ENCODE measurements at places on chromosomes 6 and 20.

GRCh38 chr6:6695625-6696276 is 107.2 kb downstream of the LY86 start:
- DNase-seq: no peak

- no peak for DNase-seq
These were observed 122.3 kb downstream of the NKAIN2 start for GRCh38 chr6:123925842-123926399.

DNA sequence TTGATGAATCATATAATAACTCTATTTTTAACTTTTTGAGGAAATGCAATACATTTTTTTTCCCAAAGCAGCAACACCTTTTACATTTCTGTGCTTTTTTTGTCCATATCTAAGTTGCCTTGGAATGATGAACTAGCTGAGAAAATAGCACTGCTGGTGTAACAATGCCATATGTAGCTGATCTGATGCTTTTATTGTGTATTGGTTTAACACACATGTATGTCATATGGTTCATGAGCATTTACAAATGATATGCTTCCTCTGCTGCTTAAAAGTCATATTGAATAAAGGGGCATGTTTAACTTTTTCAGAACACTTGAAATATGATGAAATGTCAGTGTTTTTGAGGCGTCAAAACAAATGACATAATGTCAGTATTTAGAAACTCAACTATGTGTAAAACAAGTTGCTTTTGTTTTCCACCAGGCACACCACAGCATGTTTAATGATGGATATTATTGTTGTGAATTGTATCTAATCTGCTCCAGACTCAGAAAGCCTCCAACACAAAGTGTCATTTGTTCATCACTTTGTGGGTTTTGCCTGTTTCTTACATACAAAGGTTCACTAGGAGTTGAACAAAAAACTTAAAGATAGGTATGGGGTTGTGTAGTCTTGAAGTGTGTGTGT is 775.8 kb upstream of the FLRT3 start:
- DNase-seq: no peak

DNA sequence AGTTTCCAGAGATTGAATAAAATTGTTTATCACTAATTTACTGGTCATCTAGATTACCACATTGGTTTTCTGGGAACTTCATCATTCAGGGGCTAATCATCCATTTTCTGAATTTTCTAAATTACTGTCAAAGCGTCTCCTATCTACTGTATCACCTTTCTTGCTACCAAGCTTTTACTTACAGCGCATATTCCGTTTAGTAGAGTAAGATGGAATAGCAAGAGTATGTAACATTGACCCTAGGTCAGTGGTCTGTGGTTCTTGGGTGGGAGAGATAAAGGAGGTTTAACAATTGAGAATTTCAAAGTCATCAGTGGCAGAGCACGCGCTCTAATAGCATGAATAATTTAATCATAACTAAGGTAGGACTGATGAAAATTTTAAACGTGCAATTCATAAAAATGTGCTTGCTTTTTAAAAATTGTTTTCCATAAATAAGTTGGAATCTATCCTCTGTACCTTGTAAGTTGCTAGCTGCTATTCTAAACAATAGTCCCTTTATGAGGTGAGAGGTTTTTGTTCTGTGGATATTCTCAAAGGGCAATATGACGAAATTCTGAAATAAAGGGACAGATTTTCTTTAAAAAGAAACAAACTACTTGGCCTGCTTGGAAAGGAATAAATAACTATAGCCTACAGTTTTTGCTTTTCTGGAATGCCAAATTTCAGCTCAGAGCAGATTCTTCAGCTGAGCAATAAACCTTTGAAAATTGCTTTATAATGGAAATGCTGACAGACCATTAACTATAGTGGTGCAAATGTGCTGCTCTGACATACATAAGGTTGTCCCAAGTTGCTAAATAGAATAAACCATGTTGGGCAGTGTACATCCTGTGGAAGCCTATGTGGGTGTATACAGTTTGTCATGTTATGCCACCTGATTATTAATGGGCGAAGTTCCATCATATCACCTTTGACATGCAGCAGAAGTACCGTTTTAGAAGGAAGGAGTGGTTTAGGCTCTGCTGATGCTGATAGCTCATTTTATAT is 84.1 kb downstream of the ZFAND3 start:
- DNase-seq: peak; percentile 13

DNA sequence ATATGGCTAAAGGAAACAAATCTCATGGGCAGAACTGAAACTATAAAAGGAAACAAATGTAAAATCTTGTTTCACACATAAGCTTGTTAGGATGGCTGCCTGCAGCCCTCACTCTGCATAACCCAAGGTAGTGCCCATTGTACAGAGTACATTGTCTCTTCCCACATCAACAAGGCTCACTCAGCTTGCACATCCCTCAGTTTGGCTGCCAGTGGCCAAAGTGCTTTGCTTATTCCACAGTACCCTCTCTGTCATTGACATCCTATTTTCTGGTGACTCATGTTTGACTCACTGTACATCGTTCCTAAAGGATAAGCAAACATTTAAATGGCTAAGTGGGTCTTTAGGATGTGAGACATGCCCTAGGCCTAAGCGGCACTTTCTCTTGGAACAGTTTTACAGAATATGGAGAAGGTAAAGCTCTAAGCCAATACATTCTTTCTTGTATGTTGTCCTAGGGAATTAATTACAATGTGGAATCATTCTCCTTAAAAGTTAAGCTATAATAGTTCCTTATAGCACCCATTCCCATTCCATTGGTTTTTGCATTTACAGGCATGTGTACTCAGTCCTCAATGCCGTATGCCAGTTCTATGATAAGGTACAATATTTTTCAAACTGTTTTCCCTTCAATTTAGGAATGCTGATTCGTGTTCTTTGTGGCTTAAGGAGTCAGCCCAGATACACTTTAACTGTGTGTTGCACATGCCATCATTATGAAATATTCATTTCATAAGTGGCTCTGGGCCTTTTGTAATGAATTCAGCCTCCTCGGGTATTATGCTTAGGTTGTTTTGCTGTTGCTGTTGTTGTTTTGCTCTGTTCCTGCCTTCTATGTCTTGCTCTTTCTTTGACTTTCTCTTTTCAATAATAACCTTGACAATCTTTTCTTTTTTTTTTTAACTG is 5.5 kb downstream of the ANKEF1 start:
- DNase-seq: no peak

- DNase-seq: peak; percentile 42
These were observed 117.2 kb downstream of the BACH2 start for GRCh38 chr6:90179190-90180169.

DNA sequence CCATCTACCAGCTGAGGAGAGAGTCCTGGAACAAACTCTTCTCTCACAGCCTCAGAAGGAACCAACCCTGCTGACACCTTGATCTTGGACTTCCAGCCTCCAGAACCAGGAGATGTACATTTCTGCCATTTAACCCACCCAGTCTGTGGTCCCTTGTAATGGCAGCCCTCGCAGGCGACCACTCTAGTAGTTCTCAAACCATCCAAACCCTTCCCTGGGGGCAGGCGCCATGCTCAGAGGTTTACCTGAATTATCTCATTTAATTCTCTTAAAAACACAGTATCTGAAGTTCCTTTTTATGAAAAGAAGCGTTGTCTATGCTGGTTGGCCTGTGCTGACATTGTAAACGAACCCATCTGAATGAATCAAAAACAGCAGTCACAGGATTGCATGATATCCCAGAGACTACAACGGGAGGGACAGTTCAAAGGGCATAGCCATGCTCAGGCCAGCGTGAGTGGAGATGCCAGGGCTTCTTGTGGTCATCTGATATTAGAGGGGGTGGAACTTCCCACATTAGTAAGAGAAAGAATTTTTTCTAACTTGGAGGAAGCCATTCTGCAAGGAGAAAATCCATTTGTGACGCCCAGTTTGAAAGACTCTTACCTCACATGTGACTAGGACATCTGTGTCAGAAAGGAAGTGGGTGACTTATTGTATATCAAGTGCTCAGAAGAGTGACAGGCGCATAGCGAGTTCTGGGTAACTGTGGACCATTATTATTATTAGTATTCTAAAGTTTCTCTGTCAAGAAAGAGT is 17.2 kb upstream of the TAGAP start:
- DNase-seq: no peak

- DNase-seq: no peak
These were observed 43.4 kb upstream of the TENT5A start for GRCh38 chr6:81795890-81796289.

DNA sequence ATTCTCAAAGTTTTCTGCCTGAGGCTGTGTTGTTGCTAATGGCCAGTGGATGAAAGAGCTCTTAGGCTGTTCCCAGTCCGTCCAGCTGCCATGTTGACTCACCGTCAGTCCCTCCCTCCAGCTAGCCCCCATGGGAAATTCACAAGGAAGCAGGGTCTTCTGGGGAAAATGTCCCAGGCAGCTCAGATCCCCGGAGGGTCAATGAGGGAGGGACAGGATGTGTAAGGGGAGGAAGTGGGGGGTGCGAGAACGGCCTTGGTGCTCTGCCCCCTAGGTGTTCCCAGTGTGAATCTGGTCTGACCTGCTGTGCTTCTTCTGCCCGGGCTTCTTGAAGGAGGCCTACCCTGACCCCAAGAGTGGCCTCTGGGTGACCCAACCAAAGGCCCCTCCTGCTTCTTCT is 65.9 kb downstream of the CEBPB start:
- DNase-seq: no peak

DNA sequence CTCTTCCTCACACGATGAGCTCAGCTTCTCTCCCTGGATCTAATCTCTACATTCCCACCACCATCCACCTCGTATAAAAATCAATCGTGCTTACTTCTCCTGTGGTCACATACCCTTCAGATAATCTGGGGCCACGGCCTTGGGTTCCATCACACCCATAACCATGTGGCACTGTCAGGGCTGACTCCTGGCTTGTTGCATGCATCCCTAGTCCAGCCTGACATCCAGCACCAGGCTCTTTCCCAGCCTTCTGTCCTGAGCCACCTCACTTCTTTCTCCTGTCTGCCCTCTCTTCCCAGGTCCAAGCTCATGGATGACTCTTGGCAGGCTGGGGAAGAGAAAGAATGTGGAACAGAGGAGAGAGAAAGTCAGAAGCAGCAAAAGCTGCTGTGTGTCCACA is 199.8 kb downstream of the BACH2 start:
- DNase-seq: no peak

- no peak for DNase-seq
These were observed 191.1 kb upstream of the HEY2 start for GRCh38 chr6:125558241-125558843.

DNA sequence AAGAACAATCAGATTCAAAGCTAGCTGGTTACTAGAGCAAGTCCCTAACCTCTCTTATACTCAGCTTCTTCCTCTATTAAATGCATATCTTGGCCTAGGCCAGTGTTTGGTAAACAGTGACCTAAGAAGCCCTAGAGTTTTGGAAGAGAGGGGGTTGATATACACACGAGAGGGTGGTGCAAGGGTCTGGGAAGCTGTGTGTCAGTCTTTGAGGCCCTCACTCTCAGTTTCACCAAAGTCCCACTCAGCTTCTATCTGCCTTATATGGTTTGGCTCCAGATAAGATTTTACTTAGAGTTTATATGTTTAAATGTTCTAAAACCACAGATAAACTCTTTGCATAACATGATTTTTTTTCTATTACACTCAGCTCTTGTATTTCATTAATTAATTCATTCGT is 526.1 kb upstream of the BTBD3 start:
- DNase-seq: no peak

DNA sequence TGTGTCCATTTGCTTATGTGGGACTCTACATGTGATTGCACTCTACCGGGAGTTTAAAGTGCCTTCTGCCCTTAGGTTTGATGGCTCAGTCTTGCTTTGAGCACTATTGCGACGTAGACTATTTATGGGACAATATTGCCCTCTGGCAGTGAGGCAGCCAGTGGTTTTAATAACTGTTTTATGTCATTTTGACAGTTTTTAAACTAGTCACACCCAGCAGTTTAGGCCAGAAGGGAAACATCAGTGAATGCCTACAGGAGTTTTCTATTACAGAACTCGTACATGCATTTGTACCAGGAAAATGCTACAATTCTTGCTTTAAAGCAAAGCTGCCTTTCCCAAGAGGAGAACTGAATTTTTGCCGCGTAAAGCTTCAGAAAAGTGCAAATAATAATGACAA is 813.7 kb downstream of the KIF16B start:
- no peak for DNase-seq

DNA sequence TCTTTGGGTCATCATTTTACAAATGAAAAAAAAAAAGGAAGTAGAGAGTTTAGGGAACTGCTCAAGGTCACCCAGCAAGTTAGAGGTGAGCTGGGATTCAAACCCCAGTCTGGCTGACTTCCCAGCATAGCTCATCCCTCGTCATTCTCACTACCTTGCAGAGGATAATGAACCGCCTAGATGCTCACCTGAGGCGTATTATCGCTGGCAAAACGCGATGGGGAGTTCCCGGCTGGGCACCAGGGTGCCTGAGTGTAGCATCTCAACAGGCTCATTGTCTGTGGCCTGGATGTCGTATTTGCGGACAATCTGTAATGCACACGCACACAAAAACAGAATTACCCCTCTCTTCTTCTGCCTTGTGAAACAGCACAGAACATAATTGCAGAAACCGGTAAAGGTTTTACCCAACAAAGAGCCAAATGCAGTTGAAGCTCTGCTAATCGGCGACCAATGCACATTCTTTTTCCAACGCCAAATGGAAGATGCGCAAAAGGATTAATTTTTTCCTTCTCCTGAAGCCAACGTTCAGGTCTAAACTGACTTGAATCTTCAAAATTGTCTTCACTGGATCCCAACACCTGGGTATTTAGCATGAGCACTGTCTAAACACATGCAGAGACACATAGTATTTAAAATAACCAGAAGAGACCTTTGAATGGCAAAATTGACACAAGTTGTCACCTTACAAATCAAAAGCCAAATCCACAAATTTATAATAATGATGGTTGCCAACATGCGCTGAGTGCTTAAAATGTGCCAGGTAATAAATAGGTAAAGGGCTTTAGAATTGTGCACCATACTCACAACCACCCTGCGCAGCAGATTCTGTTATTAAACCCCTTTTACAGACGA is 16.6 kb downstream of the CYP24A1 start:
- no peak for DNase-seq

- no peak for DNase-seq
These were observed 48.6 kb downstream of the DAAM2 start for GRCh38 chr6:39840781-39841180.

- DNase-seq: peak; percentile 71
These were observed 1.7 kb downstream of the RANBP9 start for GRCh38 chr6:13709689-13710551.

GRCh38 chr6:36227379-36228228 is 31.1 kb downstream of the BRPF3 start:
- peak; percentile 13 for DNase-seq

DNA sequence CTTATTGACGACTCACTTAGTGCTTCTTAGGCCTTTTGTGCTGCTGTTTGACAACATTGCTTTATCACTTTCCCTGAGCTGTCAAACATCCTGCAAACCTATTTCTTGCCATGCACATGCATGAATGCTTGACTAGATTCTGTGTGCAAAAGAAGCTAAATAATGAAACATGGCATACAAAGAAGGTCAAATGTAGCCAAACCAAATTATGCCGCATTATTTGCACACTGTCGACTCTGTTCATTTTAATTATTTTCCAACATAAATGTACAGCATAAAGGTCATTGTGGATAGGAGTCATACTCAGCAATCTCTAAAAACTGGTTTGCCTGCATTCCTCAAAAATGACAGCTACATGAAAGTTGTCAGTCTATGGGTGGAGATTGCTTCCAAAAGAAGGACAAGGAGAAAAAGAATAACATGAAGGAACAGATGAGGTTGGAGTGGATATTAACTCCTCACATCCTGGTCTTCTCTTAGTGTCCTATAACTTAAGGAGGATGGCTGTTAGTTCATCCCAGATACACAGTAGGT is 123.1 kb upstream of the STXBP5 start:
- DNase-seq: no peak

GRCh38 chr6:37762806-37763205 is 56.7 kb upstream of the ZFAND3 start:
- no peak for DNase-seq
